ENCODE measurements at places on chromosomes 5 and 9.

DNA sequence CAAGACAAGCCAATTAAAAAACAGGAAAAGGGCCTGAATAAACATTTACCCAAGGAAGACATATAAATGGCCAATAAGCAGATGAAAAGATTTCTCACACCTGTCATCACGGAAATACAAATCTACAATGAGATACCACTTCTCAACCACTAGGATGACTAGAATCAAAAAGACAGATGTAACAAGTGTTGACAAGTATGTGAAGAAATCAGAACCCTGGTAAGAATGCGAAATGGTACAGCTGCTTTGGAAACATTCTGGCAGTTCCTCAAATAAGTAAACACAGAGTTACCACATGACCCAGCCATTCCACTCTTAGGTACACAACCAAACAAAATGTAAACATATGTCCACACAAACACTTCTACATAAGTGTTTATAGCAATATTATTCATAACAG is 32.5 kb downstream of the LEAP2 start:
- no peak for DNase-seq

- no peak for DNase-seq
Measured at GRCh38 chr9:88169700-88170099, 31.4 kb upstream of the SPATA31C2 start.

DNA sequence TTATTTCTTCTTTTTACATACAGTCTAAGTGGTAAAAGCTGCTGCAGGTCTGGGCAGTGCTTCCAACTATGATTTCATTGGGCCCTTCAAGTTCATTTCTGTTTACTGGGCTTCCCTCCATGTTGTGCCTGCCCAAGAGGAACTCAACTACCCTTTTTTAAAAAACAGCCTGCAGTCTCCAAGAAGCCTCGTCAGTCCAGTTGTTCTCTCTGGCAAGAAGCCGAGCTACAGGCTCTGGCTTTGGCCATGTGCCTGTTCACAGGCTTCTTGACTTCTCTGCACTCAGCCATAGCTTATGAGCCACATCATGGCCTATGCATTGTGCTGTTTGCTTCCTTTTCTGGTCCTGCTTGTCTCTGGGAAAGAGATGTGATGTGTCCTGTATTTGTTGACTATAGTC is 119.7 kb upstream of the PJA2 start:
- no peak for DNase-seq

DNA sequence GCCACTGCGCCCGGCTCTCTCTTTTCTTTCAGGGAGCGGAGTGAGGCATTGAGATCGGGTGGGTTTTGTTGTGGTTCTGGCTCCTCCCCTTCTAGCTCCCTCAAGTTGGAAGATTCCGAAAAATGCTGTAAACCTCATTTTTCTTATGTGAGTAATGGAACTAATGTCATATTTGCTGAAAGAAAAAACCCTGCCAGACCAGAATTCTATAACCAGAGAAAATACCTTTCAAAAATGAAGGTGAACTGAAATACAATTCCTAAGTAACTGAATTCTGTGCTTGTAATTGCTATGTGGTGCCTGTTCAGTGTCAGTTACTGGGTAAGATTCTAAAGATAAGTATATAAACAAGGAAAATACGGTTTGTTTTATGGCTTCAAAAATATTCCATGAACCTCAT is 30.9 kb upstream of the CDK20 start:
- DNase-seq = no peak

GRCh38 chr9:99327667-99328066 is 105.6 kb downstream of the SEC61B start:
- no peak for DNase-seq

DNA sequence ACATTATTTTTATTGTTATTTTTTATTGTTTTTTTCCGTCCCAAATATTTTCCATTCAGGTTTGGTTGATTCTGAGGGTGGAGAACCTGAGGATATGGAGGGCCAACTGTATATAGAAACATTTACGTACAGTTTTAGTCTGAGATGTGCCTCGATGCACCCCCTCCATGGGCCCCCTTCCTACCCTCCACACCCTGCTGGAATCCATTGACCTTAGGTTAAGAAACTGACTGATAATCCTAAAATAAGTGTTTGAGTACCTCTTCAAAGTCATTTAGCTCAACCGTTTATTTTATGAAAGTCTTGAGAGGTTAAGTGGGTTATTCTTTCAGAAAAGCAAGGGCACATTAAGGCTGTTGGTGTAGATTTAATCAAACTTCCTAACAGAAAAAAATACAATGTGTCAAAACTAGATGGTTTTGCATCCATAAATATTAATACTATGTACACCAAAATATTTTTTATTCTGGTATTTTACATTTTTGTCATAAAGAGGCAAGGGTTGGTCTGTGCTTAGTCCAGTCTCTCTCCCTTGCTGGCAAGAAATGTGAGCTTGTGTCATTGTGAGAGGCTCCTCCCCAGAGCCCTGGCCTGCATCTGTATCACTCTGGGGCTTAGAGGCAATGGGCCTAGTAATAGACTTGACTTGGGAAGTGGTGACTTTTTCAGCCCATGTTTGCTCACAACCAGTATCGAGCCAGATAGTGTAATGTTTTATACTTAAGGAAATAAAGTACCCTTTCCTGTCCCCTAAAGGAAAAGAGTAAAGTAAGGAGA is 15.7 kb downstream of the MTRR start:
- DNase-seq = no peak

- DNase-seq = no peak
Measured at GRCh38 chr5:112604732-112605630, 132.7 kb upstream of the APC start.

DNA sequence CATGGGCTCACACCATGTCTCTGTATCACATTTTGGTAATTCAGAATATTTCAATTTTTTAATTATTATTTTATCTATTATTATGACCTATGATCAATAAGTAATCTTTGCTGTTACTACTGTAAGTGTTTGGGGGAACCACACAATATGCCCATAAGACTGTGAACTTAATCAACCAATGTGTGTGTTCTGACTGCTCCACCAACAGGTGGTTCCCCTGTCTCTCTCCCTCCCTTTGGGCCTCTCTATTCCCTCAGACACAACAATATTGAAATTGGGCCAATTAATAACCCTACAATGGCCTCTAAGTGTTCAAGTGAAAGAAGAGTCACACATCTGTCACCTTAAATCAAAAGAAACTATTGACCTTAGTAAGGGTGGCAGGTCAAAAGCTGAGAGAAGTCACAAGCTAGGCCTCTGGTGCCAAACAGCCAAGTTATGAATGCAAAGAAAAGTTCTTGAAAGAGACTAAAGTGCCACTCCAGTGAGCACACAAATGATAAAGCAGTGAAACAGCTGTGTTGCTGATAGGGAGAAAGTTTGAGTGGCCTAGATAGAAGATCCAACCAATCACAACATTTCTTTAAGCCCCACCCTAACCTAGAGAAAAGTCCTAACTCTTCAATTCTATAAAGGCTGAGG is 88.7 kb downstream of the DEPDC1B start:
- no peak for DNase-seq

- no peak for DNase-seq
Measured at GRCh38 chr5:140215276-140215675, 40.3 kb downstream of the CYSTM1 start.

GRCh38 chr9:100108559-100108958 is 9.5 kb downstream of the INVS start:
- DNase-seq = no peak

DNA sequence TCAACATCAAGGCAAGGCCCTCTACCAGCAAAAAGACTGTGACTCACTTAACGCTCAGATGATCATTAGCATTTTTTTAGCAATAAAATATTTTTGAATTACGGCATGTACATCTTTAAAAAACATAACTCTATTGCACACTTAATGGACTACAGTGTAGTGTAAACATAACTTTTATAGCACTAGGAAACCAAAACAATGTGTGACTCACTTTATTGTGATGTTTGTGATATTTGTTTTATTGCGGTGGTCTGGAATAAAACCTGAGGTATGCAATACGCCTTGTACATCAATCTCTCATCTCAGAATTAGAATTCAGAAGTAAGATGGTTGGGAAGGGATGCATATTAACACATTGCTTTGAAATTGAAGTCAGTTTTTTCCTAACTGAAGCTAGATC is 106.9 kb upstream of the PTCH1 start:
- no peak for DNase-seq

- DNase-seq = no peak
Measured at GRCh38 chr5:69467442-69468225, 25.0 kb upstream of the OCLN start.

GRCh38 chr9:130393681-130394071 is 51.1 kb upstream of the ASS1 start:
- DNase-seq = no peak

DNA sequence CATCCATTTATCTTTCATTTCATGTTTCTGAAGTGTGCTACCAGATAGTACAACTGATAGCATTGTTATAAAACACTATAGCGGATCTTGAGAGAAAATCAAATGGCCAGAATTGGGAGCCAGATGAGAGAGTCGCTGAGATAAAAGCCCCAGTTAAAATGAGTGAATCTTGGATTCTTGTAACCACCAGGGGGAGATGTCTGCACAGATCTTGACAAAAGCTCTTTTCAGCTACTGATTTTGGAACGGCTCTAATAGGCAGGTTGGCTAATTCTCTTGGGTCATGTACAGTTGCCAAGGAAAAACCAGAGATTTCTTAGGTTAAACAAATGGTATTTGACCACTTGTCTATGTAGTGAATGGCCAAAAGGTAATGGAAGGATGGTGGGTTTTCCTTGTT is 21.7 kb downstream of the F2RL2 start:
- no peak for DNase-seq

DNA sequence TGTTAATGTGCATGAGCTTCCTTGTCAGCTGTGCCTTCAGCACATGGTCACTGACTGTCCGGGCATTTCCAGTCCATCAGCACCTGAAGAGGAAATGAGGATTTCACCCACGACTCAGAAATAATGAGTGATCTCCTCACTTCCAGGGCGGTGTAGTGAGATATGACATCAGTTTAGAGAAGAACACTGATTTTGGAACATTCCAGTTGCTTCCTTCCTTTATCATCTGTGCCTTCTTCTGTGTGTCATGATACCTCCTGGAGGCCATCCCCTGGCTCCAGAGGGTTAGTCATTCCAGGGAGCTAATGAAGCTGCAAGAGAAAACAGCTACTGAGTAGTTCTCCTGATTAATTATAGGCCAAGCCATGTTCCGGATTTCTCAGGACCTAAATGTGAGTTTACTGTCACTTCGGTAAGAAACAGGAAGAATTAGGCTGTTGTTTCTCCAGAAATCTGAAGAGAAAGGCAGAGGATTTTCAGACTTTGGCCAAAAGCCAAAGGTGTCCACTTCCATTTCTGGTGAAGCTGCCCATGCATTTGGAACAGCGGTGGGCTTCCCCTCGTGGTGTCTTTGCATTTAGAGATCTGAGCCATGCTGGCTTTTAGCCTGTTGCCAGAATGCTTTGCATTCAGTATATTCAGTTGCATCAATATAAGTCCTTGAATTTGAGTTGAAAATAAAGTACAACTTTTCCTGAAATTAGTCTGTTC is 161.3 kb upstream of the OTULINL start:
- no peak for DNase-seq

- DNase-seq = no peak
Measured at GRCh38 chr5:153491856-153492255, 1.4 kb downstream of the GRIA1 start.

GRCh38 chr9:68798423-68798822 is 93.4 kb downstream of the PIP5K1B start:
- no peak for DNase-seq

GRCh38 chr9:107249665-107250285 is 33.3 kb upstream of the RAD23B start:
- no peak for DNase-seq

GRCh38 chr5:109911731-109912130 is 222.0 kb downstream of the MAN2A1 start:
- no peak for DNase-seq

- no peak for DNase-seq
Measured at GRCh38 chr5:10424124-10424731, 17.5 kb upstream of the ROPN1L start.

DNA sequence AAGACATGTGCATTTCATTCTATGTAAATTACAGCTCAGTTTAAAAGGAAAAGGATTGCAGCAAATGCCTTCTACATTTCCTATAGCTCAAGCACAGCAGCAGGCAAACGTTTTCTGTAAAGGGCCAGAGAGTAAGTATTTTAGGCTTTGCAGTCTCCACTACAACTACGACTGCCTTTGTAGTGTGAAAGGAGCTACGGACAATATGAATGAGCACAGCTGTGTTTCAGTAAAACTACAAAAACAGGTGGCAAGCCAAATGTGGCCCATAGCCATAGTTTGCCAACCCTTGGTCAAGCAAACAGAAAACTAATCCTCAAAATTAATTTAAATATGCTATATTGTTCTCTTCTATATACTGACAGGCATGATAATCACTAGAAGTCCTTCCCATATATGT is 7.2 kb downstream of the PTBP3 start:
- DNase-seq = no peak

GRCh38 chr9:88537761-88538091 is 2.7 kb downstream of the NXNL2 start:
- no peak for DNase-seq

DNA sequence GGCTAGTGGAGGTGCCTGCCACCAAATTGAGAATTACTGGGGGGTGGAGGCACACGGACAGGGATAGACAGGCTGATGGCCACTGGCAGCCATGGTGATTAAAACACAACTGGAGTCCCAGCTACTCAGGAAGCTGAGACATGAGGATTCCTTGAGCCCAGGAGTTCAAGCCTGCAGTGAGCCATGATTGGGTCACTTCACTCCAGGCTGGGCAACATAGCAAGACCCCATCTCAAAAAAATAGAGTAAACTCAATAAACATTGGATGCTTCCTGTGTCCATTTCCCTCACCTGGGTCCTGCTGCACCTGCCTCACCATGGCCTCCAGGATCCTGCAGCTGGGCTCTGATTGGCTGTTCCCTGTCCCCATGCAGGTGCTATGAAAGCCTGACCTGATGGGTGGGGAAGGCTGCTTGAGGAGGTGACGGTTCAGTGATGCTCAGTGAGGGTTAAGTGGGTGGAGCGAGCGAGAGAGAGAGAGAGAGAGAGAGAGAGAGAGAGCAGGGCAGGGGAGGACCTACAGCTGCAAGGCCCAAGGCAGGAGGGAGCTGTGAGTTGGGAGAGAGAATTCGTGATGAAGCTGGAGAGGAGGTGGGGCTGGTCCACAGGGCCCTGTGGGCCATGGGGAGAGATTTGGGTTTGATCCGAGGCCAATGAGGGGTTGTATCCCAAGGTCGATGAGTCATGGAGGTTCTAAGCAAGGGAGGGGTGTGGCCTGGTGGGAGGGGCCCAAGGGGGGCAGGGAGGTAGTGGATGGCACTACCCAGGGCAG is 36.7 kb upstream of the FUBP3 start:
- no peak for DNase-seq

- no peak for DNase-seq
Measured at GRCh38 chr9:5452286-5452609, 1.9 kb downstream of the CD274 start.

DNA sequence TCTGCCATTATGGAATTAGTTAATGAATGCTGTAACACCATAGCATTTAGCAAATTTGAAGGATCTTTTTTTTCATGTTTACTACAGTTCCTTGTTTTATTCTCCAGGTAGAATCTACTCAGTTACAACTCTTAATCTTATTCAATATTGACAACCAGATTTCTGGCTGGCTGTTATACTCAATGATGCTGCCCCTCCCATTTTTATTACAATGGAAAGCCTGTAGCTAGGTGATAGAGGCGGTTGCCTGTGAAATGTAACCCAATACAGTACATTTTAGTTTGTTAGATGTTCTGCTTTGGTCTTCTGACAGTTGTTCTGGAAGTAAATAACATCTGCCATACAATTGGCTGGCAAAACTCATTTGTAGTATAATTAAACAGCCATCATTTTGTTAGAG is 294.2 kb downstream of the DMRTA1 start:
- DNase-seq = no peak

- no peak for DNase-seq
Measured at GRCh38 chr5:174482607-174483024, 241.8 kb upstream of the MSX2 start.

GRCh38 chr5:137146402-137146890 is 352.7 kb downstream of the SPOCK1 start:
- DNase-seq = no peak
